ENCODE measurements at places on chromosomes 3 and 15. TPM values are rescaled to one million over a fixed set of nuclear protein-coding genes. Genes with fewer than 3 reads are reported as not detected.

The TJP1 gene
- 47.2 TPM for total RNA-seq

The SLC22A14 gene
- not detected for total RNA-seq

The MINDY4B gene
- not detected for total RNA-seq

The ABI3BP gene
- 2.2 TPM for total RNA-seq

The UROC1 gene
- total RNA-seq = not detected

The VIPR1 gene
- 0.90 TPM for total RNA-seq

The PEX11A gene
- total RNA-seq = 7.3 TPM

The NRROS gene
- total RNA-seq = not detected

The GABRR3 gene
- total RNA-seq = not detected

The SAMMSON gene
- total RNA-seq = not detected

The XIRP1 gene
- total RNA-seq = 0.04 TPM

The PLA2G4F gene
- not detected for total RNA-seq

The SOX14 gene
- total RNA-seq = not detected

The ZBED2 gene
- total RNA-seq = 0.13 TPM

The CAV3 gene
- total RNA-seq = not detected

The SENP2 gene
- total RNA-seq = 16.5 TPM

The ADGRG7 gene
- total RNA-seq = not detected

The GPR149 gene
- not detected for total RNA-seq

The BLOC1S6 gene
- 21.0 TPM for total RNA-seq

The NT5DC2 gene
- 98.7 TPM for total RNA-seq

The GOLGA8R gene
- 0.15 TPM for total RNA-seq

The ARHGAP11A gene
- 75.8 TPM for total RNA-seq

The CEP63 gene
- 13.4 TPM for total RNA-seq

The GMNC gene
- not detected for total RNA-seq

The CLDND1 gene
- 57.8 TPM for total RNA-seq

The RTP3 gene
- total RNA-seq = not detected

The DUOXA2 gene
- not detected for total RNA-seq

The GASK1A gene
- total RNA-seq = not detected

The KBTBD12 gene
- not detected for total RNA-seq

The COMMD4 gene
- total RNA-seq = 183 TPM

The CP gene
- total RNA-seq = 5.3 TPM

The LMLN gene
- 2.3 TPM for total RNA-seq

The WHAMM gene
- 6.6 TPM for total RNA-seq

The GPR27 gene
- 2.1 TPM for total RNA-seq

The TTC21A gene
- total RNA-seq = 1.5 TPM

The ZNF80 gene
- total RNA-seq = not detected

The CHRNA3 gene
- total RNA-seq = 0.35 TPM

The LRRC3B gene
- total RNA-seq = not detected

The RASGRP1 gene
- total RNA-seq = 0.40 TPM

The CAMK2N2 gene
- total RNA-seq = 1.3 TPM

The FBLN2 gene
- 2.9 TPM for total RNA-seq

The CEP70 gene
- total RNA-seq = 7.6 TPM

The ZNF860 gene
- 1.2 TPM for total RNA-seq

The ULK4 gene
- 5.4 TPM for total RNA-seq

The CSPG4 gene
- total RNA-seq = 0.07 TPM

All from A549 treated with RU486 at 1 μM for 4 hours (cell line).